ENCODE measurements at places on chromosomes 1 and 21.

GRCh38 chr1:184792450-184792969 lies 37.9 kb upstream of the EDEM3 start:
- peak; percentile 75 for DNase-seq

DNA sequence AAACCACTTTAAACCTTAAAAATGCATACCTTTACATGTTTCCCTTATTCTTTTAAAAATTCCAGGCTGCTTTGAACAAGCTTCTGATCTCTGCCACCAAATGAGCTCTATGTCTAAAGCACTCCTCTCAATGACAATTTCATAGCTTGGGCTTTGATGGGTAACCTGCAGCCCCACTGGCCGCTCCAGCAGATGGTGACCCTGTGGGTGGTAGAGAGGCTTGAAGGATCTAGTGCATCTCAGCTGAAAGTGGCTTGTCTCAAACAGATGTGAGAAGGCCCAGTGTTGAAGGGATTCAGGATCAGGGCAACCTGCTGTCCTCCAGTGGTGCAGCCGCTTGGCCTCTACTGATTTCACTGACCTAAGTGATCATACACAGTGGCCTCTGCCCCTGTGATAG lies 84.7 kb upstream of the IRF2BP2 start:
- no peak for DNase-seq

DNA sequence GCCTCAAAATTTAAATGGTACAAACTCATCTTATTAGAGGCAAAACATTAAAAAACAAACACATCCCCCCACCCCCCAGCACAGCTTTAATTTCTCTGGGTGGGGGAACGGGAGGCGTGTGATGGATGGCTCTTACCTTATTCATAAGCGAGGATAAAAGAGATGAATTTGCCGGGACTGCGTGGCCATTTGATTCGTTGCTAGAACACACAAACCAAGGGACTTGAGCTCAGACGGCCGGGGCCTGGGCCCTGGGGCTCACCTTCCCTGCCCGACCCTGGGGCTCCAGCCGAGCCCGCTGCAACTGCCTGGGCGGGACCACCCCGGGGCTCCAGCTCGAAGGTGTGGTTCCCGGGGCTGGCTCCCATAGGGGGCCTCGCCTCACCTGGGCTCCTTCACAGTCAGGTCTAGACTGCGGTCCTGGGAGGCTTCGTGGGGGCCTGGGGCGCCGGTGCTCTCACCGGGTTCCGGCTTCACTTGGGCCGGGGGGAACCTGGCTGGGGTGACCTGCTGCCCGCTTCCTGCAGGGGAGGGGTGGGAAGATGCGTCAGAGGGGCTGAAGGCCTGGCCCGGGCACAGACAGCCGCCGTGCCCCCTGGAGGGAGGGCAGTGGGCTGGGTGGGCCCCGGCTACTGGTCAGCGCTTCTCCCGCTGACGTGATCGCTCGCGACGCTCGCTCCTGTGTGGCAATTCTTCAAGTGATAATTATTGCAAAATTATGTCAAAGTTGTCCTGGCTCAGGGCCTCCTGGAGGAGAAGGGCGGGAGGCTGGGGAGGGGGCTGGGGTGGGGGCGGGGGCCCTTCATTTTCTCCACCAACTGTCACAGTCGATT lies 145.7 kb downstream of the CASZ1 start:
- DNase-seq = no peak

DNA sequence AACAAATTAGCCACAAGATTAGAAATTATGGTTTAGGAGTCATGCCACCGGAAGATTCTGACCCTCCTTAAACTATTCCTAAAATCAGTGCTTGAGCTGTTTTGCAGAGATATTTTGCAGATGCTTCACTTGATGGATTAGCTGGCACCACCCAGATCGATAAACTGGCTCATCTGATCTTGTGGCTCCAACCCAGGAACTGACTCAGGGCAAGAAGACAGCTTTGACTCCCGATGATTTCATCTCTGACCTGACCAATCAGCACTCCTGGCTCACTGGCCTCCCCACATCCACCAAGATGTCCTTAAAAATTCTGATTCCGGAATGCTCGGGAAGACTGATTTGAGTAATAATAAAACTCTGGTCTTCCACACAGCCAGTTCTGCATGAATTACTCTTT lies 221.6 kb downstream of the RHOU start:
- DNase-seq = no peak

DNA sequence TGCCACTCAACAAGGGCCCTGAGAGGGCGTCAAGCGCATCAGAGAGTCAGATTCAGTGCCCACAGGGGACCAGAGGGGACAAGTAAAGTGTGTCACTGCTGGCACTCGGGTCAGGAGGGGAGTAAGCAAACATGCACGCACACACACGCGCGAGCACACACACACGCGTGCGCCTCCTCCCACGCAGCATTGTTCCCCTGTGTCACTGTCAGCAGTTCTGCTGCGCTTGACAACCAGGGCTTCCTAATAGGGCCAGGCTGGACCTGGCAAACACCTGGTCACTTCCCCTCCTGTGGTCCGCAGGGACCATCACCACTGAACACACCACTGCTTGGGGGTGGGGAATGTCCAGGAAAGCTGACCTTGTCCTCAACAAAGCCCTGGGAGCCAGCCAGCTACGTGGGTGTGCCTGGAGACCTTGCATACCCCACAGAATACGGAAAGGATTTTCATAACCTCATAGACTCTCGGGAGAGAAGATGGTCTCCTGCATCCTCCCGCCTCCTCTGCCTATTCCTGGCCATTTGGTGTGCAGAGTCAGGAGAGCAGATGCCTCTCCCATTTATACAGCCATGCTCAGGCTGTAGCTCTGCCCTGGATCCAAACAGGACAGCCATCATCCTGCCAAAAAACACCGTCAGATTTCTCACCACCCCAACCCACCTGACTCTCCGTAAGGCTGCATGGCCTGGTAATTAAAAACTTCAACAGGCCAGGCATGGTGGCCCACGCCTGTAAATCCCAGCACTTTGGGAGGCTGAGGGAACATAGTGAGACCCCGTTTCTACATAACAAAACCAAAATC lies 73.2 kb downstream of the SSBP3 start:
- no peak for DNase-seq

DNA sequence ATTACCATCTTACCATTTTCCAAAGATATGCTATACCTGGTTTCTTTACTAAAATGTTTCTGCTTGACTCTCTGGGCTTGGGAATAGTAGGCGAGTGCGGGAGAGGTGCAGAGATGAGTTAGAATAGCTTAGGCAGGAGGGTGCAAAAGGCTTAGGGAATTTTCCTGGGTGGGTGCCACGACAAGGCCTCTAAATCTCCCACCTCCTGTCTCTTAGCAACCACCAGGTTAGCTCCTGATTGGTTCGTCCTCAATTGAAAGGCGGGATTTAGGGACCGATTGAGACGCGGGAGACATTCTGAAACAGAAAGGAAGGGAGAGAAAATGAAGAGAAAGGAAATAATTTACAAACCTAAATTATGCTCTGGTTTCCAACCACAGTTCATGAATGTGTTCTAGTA lies 3.1 kb downstream of the ACKR1 start:
- no peak for DNase-seq

DNA sequence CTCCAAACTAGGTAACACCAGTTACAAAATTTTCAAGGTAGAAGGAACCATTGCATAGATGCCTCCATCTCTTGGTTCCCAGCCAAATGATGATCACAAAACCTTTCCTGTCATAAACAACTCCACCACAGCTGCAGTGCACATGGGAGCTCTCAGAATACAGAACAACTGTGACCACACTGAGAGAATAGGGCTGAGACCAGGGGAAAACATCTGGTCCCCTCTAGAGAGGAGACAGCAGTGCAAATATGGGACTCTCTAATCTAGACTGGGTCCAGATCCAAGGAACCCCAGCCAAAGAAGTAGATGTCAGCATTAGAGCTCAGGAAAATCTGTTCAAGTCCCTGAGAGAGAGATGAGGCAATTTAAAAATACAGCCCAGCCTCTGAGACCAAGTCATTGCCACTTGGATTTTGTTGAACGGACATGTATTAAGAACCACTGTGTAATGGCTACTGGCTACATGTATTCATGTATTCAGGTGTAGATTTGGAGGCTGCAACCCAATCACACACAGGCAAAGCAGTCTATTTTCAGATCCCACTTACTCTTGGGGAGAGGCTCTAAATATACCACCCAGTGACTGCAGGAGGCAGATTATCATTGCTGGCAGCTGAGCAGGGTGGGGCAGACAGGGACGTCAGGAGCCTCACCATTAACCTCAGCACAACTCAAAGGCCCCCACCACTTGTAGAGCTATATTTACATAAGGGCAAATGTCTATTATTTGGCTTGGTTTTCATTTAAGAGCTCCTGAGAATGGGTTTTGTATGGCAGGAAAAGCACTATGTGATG lies 7.6 kb upstream of the RXRG start:
- no peak for DNase-seq

DNA sequence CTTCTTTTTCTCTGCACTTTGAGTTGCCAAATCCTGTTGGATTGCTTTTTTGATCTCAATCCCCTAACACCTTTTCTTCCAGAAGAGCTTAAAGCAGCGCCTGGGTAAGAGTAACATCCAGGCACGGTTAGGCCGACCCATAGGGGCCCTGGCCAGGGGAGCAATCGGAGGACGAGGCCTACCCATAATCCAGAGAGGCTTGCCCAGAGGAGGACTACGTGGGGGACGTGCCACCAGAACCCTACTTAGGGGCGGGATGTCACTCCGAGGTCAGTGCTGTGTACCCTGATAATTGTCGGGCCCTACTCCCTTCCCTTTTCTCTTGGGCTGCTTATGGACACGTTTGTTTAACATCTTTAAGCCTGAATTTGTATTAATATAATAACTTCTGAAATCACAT lies 8.3 kb downstream of the CHTOP start:
- DNase-seq = no peak

DNA sequence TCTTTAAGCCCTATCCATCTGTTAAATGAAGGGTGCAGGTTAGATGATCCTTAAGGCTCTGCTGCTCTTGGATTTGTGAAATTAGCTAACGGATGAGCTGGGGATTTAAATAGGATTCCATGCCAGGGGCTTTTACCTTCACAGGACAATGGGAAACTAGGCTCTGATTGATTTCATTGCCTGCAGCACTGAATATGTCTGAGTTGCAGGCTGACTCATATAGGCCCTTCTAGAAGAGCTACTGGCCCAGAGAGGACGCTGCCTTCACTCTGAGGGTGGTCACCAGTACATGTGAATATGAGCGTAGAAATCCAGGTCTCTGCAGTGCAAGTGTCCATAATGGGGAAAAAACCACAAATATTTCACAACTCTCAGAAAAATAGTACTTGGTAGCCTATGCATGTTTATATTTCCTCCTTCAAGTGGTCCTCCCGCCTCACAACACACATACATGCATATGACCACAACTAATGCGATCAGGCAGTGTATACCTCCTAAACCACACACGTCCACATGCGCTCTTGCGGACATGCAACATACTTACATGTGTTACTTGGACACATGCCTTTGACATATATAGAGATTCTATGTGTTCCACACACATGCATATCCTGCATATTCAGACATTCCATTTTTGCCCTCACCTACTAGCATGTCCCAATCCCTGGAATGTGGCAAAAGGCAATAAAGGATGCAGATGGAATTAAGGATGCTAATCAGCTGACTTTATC lies 233.8 kb upstream of the JUN start:
- no peak for DNase-seq

DNA sequence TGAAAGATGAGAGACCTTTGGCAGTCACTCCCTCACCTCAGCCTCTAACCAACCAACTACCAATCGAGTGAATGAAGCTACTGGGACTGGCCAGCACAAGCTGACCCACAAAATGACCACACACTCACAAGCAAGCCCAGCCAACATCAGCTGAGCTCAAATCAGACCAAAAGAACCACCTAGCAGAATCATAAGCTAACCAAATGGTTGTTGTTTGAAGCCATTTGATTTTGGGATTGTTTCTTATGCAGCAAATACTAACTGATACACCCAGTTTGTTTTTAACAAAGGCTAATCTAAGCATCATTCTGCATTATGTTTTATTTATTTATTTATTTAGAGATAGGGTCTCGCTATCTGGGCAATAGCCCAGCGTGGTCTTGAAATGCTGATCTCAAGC lies 310.4 kb downstream of the SETD4 start:
- DNase-seq = no peak

DNA sequence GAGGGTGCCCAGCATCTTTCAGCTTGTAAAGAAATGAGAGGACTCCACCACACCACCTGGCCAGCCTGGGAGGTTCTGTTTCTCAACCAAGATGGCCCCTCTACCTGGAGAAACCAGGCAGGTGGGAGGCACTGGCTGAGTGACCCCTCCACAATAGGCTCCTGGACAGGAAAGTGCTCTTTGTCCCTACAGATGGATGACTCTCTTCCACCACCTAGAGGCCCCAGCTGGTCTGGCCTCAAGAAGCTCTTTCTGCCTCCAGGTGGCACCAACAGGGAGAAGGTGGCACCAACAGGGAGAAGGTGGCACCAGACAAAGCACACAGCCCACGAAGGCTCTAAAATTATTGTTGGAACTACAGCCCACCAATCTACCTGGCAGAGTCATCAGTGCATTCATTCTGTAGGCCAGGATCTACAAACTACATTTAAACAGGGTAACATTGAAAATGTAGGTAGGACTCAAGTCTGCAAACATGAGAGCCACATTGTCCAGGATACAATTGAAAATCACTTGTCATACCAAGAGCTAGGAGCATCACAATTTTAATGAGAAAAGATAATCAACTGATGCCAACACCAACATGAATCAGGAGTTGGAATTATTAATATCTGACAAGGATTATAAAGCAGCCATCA lies 14.4 kb downstream of the TMPRSS3 start:
- DNase-seq = peak; percentile 69

GRCh38 chr1:103337779-103338178 lies 187.7 kb upstream of the RNPC3 start:
- no peak for DNase-seq

DNA sequence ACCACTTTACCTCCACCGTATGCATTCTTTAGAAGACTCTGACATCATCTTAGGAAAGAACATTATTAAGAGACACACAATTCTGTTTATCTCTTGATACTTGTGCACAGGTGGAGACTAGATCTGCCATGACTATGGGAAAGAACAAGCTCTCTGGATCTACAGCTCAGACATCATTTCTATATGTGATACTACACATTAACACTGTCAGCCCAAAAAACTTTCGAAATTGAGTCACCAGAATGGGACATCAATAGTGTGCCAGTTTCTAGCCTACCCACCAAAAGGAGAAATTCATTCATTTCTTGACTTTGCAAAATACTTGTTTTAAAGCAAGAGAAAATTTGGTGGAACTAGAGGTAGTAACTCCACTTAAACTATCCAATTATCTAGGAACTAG lies 6.0 kb upstream of the EVI5 start:
- no peak for DNase-seq

- DNase-seq = no peak
Observed at GRCh38 chr1:36740446-36740845, 257.7 kb upstream of the CSF3R start.

GRCh38 chr1:41515131-41515678 lies 30.7 kb upstream of the EDN2 start:
- no peak for DNase-seq

DNA sequence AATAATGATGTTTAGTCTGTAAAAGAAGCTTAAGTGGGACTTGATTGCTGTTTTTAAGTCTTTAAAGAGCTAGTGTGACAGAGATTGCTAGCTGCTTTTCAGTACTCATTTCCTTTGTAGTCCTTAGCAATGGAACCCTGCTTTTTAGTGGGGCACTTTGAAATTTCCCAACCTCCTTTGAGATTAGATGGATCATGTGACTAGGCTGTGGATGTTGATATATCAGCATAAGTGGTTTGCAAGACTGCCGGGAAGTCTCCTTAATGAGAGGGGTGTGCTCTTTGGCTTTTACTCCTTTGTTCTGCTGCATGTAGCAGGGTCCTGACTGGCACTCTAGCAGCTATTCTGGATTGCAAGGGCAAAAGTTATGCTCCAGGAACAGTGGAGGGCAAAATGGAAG lies 11.2 kb upstream of the RCOR3 start:
- no peak for DNase-seq

GRCh38 chr1:166876540-166876838 lies 425 bp upstream of the TADA1 start:
- DNase-seq = no peak
